Panc1 (cell line): ENCODE measurements at places on chromosomes 12 and 14. TPM values are rescaled to one million over a fixed set of nuclear protein-coding genes. Genes with fewer than 3 reads are reported as not detected.

ZNF385A gene
- total RNA-seq, result 5.9 TPM

DNA sequence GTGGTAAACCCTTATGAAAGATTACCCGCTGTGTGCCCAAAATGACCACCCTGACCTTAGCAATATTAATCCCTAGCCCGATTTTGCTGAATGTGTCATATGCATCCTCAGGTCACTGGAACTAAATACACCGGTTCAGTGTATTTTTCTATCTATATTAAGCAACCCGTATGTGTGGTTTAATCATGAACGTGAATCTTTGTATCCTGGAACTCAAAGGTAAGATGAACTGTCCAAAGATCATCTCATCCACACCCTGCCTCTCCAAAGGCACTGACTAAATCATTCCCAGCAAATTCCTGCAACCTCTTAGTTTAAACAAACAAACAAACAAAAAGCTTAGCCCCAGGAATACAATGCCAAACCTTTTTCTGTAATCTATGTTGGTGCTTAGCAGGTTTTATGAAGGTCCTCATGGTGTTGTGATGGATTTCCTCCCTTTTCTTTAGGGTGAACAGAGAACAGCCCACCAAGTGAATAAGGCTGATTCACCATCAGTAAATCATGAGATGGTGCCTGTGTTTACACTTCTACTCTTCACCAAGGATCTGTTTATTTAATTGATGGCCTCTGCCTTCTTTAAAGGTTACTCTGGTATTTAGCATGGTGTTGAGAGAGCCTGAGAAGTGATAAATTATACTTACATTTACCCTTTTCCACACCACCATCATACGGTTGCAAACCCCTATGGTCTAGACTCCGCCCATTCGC is 298.6 kb downstream of the DPF3 start:
- peak; percentile 0 for DNase-seq
- no peaks in the 10 kb centered on the region for H3K4me1 ChIP-seq
- no peak overlapping the region for H3K27ac ChIP-seq
- no peaks in the 10 kb centered on the region for H3K36me3 ChIP-seq
- H3K27me3 ChIP-seq, result peaks cover 2% of the 10 kb centered on the region; the same call in 1 of the 2 replicates

AVPR1A gene
- total RNA-seq, result 0.10 TPM

DNA sequence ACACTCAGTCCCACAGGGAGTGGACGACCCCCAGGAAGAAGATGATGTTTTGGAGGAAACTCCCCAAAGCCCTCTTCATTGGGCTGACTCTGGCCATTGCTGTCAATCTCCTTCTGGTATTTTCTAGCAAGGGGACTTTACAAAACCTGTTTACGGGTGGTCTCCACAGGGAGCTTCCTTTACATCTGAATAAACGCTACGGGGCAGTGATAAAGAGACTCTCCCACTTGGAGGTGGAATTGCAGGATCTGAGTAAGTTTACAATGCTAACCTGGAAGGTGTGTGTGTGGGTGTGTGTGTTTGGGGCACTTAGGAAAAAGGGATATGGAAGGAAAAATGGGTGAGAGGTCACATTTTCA is 416 bp downstream of the GALNT8 start:
- H3K27me3 ChIP-seq, result peaks cover 5% of the 10 kb centered on the region; the same call in 1 of the 2 replicates
- no peak overlapping the region for H3K4me3 ChIP-seq
- DNase-seq, result no peak
- H3K27ac ChIP-seq, result no peak overlapping the region
- H3K36me3 ChIP-seq, result no peaks in the 10 kb centered on the region

GRCh38 chr14:91918186-91918883 is 29.2 kb downstream of the FBLN5 start:
- H3K27ac ChIP-seq, result no peak overlapping the region
- H3K4me1 ChIP-seq, result no peaks in the 10 kb centered on the region
- no peak for DNase-seq
- no peak overlapping the region for H3K4me3 ChIP-seq

DNA sequence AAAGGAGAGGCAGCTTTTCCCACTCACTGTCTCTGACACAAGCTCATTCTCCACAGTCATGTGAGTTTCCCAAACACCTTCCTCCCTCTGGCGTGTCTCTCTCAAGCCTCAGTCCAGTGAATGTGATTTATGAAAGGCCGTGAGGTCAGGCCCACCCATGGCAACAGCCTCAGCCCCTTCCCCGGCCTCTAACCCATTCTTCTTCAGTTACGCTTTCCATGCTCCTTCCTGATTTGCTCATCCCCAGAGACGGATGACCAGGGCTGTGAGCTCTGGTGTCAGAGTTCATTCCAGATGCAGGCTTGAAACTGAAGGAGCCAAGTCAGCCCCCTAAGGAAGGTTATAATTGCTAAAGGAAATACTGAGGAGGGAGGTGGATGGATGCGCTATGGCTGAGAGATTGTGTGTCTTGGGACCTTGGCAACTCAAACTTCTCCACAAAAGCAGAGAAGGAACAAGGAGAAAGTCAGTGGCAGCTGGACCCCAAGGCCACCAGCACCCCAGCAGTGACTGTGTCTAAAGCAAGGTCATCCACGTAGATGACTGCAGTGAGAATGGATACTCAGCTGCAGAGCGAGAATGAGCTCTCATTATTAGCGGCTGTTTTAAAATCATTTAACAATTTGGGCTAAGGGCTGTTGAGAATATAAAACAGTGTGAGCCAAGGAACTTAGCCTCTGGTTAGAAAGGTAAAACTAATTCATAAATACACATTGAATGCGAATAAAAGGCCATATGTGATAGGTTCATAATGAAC is 84.1 kb downstream of the FBXL14 start:
- no peaks in the 10 kb centered on the region for H3K36me3 ChIP-seq
- no peaks in the 10 kb centered on the region for H3K27me3 ChIP-seq
- H3K27ac ChIP-seq, result no peak overlapping the region
- no peaks in the 10 kb centered on the region for H3K4me1 ChIP-seq
- DNase-seq, result no peak

GRCh38 chr12:29437575-29437974 is 56.6 kb upstream of the ERGIC2 start:
- DNase-seq, result no peak
- H3K27ac ChIP-seq, result no peak overlapping the region
- no peaks in the 10 kb centered on the region for H3K4me1 ChIP-seq
- H3K4me3 ChIP-seq, result no peak overlapping the region
- H3K36me3 ChIP-seq, result no peaks in the 10 kb centered on the region
